ENCODE measurements at places on chromosomes 4 and X.

GRCh38 chr4:4810778-4811177 lies 48.7 kb upstream of the MSX1 start:
- DNase-seq: no peak

DNA sequence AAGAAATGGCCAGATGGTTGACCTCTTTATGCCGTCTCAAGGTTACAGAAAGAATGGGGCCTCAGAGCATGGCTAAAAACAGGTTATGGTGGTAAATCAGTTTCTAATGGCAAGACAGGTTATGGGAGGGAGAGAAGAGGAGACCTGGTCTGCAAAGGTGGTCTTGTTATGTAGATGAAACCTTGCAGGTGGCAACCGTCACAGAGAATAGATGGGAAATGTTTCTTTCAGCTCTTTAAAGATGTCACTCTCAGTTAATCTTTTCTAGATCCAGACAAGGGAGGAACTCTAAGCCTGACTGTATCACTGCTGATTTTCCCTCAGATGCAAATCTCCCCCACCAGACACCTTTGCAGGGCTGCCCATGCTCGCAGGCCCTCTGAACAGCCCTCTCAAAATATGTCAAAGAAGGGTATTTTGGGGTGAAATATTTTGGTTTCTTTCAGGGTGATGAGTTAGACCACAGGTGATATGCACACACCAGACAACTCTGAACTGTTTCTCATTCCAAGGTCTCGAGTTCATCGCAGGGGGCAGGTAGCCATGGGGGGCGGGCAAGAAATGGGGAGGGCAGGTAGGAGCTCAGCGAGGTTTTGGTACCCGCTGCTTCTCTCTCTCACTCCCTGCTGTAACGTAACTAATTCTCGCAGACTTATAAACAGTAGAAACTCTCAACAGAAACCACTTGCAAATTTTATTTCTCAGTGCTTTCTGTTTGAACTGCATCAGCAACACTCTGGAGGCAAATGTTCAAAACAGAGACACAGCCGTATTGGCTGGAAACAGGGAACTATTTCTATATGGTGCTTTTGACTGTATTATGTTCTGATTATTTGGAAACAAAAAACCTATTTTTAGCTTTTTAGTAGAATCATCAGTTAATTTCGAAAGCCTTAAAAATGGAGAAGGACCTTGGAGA lies 32.4 kb downstream of the CASP3 start:
- no peak for DNase-seq

DNA sequence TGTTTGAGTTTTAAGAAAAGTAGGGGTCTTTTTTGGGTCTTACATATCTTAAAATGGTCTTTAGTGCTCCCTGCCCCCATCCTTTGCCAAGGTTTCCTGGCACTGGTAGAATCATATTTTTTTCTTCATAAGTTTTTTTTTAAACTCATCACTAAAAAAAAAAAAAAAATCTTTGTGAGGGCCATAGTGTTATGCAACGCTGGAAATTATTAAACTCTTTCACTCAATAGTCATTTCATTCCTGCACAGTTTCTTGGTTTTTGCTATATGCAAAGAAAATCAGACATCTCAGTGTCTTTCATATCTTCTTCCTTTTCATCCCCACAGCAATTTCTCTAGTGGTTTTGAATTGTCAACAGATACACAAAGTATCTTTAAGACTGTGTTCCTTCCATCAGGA lies 95.6 kb downstream of the TMA16 start:
- DNase-seq: no peak

- no peak for DNase-seq
Measured at GRCh38 chr4:129264008-129264657, 168.2 kb downstream of the C4orf33 start.

GRCh38 chr4:107757283-107757682 lies 37.2 kb upstream of the PAPSS1 start:
- DNase-seq: no peak

GRCh38 chr4:125837493-125838201 lies 522.9 kb downstream of the FAT4 start:
- no peak for DNase-seq

GRCh38 chrX:68421636-68422035 lies 11.7 kb downstream of the OPHN1 start:
- no peak for DNase-seq

GRCh38 chrX:134025986-134026545 lies 40.7 kb upstream of the GPC3 start:
- no peak for DNase-seq

DNA sequence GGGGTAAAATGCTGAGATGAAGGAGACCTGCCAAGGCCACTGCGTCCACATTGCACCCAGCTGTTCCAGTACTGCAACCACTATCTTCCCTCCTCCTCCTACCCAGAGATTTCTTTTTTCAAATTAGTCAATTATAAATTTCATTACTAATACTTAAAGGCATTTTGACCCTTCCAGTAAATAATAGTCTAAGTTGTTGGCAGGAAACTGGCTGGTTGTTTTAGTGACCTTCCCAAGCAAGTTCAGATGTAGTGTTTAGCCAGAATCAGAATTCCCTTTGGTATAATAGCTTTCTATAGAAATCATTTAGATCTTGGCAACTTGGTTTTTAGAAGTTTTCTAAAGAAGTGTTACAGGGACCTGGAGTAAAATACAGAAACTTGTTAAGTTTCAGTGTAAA lies 66.0 kb downstream of the AASDH start:
- no peak for DNase-seq

DNA sequence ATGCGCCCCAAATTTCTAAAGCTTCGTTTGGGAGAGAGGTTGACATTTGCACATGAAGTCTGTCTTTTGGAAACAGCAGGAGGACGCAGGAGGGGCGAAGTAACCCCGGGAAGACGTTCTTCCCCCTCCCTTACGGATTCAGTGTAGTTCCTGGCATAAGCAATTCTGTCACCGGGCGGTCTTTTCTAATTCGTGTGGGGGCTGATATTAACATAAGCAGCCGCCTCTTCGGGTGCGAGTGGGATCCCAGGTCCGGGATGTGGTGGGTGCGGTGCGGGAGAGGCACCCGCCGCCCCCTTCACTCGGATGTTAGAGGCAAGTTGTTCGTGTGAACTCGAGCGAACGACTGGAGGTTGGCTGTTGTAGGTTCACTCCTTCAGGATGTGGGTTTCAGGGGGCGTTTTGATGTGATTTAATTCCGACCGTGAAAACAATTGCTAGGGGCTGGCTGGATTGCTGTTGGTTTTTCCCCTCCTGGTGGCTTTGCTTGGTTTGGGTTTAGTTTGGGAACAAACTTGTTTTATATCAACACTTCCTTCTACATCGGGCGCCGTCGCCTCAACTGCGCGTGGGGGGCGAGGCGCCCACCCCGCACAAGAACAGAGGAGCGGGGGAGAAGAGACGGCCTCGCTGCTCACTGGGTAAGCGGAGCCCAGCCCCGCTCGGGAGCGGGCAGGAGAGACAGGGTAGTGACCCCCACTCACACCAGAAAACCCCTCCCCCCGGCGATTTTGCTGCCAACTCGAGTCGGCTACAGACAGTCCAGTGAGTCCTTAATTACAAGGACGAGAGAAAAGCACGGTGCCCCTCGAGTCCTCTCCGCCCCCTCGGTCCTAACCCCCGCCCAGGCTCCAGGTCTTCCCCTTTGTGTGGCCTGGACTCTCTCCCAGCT lies 2.9 kb upstream of the LEF1 start:
- no peak for DNase-seq

GRCh38 chr4:79987401-79987800 lies 85.6 kb downstream of the ANTXR2 start:
- no peak for DNase-seq

DNA sequence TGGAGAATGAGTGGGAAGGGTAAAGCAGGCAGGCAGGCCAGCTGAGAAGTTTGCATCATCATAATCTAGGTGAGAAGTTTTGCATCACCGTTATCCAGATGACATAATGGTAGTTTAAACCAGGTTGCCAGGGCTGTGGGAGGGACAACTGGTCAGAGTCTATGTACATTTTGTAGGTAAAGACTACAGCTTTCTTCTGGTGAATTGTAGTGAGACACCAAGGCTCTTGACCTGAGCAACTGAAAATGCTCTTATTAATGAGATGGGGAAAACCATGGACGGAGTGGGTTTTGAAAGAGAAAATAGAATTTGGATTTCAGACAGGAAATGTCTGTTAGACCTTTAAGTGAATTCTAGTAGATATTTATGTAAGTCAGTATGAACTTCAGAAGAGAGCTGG lies 76.0 kb upstream of the VEGFC start:
- DNase-seq: no peak

DNA sequence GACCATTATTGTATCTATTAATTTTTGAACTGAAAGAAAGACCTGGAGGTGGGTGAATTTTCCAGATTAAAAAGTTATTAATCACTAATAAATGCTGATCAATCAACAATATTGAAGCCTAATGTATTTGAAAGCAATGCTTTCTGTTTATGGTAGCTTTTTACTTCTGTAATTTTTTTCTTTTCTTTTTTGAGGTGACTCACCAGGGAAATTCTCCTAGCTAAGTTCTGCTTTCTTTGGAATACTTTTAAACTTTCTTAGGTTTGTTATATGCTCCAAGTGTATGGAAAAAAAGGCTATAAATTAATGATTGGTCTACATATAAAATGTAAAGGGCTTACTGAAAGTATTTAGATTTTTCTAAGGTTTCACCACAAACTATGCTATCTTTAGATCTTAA lies 94.2 kb downstream of the MBNL3 start:
- no peak for DNase-seq

GRCh38 chr4:20042769-20043168 lies 208.9 kb upstream of the SLIT2 start:
- DNase-seq: no peak

- DNase-seq: no peak
Measured at GRCh38 chrX:861340-861890, 230.8 kb downstream of the SHOX start.

DNA sequence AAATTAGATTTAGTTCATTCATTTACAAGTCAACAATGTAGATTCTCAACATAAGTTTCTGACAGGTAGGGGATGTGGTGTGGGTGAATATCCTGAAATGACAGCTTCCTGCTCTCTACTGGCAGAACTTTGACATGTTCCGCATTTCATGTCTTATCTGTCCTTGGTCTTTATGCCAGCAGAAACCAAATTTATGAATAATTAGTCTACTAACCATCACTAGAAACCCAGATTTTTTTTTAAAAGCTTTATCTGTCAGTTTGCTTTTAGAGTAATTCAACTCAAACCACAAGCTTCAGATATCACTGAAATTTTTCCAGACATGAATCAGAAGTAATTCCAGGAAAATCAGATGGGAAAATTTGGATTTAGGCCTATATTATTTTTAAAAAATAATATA lies 17.9 kb downstream of the COQ2 start:
- no peak for DNase-seq

GRCh38 chrX:104284507-104284906 lies 29.8 kb upstream of the ESX1 start:
- DNase-seq: no peak

DNA sequence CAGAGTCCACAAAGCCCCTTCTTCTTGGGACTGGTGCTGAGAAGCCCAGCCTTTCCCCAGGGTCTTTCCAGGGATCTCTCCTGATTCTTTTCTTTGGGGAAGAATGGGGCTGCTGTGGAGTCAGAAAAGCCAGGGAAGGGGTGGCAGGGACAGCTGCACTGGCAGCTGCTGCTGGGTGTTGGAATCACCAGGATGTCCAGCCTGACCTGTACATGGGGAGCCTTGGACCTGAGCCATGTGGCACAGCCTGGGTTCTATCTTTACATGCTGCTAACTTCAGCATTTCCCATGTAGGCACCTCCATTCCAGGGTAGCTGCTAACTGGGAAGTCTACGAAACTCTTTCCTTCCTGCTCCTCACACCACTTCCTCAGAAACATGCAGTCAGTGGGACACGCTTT lies 36.0 kb downstream of the MED28 start:
- DNase-seq: no peak

DNA sequence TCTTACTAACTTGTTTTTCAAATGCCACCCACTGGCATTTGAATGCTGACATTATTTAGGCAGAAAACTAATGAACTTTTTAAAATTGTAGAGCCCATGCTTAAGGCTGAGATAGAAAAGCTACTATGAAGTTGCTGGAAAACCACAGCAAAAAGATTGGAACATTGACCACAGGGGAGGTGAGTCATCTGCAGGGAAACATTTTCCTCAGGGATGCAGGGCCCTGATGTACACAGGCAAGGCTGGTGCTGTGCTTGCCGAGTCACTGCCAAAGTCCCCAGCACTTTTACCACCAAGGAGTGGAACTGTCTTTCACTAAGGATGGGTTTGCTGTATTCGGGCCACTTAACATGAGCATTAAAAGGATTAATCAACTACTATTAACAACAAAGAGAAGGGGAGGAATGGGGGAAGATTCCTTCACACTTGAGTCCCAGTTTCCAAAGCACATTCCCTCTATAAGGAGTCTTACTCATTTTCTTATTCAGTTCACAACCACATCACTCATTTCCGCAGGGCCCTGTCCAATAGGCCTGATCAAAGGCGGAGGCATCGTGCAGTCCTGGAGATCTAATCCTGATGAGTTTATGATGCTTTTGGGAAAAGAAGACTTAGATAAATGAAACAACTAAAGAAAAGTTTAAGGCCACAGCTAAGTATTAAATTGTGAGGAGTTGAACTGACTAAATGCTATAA lies 202.9 kb upstream of the NPY2R start:
- no peak for DNase-seq

DNA sequence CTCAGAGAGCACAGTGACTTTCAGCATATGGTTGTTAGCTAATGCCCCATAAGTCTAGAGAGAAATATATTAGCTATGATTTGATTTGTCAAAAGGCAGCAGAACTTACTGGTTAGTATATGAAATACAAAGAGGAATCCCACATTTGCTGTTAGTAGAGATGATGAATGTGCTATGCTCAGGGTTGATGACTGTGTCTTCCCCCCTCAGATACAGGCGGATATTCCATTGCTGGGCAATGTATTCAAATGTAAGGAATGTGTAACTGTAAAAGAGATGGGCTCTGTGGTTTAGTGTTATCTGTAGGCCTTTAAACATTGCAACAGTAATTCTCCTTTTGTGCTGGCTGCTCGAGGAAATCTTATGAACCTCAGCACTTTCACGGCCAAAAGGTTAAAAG lies 528.9 kb upstream of the ARX start:
- no peak for DNase-seq

- no peak for DNase-seq
Measured at GRCh38 chrX:71095033-71095432, 618 bp upstream of the FOXO4 start.

- no peak for DNase-seq
Measured at GRCh38 chrX:750812-751211, 120.2 kb downstream of the SHOX start.

DNA sequence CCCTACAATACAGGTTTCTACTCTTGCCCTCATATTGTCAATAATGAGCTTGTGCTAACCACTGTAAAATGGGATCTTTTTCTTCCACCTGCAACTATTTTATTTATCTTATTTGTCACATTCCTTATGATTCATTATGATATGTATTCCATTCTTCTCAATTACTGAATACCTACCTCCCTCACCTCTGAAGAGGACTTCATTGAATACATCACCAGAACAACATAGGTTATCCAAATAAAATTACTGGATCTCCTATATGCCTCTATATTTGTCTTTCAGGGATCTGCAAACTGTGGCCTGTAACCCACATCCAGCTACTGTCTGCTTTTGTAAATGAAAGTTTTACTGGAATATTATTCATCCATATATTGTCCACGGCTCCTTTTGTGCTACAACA lies 41.3 kb downstream of the STPG2 start:
- DNase-seq: no peak

- DNase-seq: no peak
Measured at GRCh38 chr4:159055833-159056232, 47.0 kb upstream of the RAPGEF2 start.

GRCh38 chrX:106263817-106264216 lies 95.7 kb downstream of the PWWP3B start:
- no peak for DNase-seq
